ENCODE measurements at places on chromosomes 5 and 9. TPM values are rescaled to one million over a fixed set of nuclear protein-coding genes. Genes with fewer than 3 reads are reported as not detected.
A peak's percentile ranks its signal among the peaks of the same experiment; 100 is the strongest.

GRCh38 chr9:98314381-98315066 is 59.1 kb upstream of the TBC1D2 start:
- DNase-seq: no peak

DNA sequence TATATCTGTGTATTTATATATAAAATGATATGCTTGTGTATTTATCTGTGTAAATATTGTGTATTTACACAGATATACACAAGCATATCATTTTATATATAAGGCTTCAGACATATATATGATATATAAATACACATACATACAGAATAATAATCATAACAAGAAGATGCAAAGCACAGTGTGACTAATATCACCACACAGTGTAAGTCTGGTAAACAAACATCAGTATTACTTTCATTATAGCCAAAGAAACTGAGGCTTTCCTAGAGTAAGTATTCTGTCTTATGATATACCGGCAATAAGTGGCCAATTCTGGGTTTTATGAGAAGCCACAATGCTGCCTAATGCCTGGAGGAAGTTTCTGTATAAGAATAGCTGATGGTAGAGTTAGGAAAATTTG is 29.9 kb upstream of the RAPGEF6 start:
- DNase-seq: no peak

GRCh38 chr9:125397736-125398135 is 136.1 kb downstream of the GAPVD1 start:
- DNase-seq: no peak

DNA sequence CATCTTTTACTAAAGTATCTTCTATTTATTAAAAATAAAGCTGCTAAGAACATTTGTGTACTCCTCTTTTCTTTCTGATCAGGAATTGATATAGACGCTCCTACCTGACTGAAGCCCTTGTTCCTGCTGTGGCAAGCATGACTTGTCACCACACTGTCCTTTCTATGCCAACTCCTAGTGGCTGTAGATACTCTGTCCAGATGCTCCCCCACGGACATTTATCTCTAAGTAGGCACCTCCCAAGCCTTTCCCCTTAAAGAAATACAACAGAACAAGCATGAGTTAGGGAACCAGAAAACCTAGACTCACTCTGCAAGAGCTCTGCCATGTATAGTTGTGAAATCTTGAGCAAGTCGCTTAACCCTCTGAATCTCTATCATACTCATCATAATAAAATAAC is 53.2 kb downstream of the FAM114A2 start:
- no peak for DNase-seq

DNA sequence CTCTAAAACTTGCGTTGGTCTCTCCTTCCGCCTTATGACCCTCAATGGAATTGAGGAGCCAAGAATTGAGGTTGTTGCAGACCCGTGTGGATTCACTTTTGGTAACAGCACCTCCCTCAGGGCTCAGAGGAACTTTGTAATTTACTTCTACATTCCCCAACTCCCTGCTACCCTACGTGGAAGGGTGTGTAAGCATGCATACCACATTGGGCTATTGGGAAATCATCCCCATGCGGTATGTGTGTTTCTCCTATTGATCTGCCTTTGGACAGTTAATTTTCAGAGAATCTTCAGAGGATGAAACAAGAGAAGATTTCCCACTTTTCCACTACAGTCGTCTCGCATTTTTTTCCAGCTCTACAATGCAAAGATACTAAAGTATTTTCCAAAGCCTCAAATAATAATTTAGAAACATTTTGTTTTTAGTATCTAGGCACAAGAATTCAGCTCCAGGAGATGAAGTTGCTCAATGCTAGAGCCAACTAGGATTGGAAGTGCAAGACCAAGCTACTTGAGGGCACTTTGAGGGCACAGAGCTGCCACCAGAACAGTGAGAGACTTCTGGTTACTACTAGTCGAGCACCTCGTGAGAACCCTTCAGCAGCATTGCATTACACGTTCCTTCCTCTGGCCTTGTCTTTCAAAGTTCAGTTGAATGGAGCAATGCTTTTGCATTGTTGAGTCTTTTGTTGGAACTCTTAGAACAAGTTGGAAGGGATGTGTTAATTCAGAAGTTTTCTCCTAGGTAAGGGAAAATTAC is 3.4 kb downstream of the C1QTNF3 start:
- no peak for DNase-seq

DNA sequence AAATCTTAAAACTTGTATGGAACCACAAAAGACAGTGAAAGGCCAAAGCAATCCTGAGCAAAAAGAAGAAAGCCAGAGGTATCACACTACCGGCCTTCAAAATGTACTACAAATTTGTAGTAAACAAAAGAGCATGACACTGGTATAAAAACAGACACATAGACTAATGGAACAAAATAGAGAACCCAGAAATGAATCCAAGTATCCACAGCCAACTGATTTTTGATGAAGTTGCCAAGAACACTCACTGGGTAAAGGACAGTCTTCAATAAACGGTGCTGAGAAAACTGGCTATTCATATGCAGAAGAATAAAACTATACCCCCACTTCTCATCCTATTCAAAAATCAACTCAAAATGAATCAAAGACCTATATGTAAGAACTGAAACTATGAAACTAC is 390.1 kb downstream of the PRELID2 start:
- no peak for DNase-seq

DNA sequence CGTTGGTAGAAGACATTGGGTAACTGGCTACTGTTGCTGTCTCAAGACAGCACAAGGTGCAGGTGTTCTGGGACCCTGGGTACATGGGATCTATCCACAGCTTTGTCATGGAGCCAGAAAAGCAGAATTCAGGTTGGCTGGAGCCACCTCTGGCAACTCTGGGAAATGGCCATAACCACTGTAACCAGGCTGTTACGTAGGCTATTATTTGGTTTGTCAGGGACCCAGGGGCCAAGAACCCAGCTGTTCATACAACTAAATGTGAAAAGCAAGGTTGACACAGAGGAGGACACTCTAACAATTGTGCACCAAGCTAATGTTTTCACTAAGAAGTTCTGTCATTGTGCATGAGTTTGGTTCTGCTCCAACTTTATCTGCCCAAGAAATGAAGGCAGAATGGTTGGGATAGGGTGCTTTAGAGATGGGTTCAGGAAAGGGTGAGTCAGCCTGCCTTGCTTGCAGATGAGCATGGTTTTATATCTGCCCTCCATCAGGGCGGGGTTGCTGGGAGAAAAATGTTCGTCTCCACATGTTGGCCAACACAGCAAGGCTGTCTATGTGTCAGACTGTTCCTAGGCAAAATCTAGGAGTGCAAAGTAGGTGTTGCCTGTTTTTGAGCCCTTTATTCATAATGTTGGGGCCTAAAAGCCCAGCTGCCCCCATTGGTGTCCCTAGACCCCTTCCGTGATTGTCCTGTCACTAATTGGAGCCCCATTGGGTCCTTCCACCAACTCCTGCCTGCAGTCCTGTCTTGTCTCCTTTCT is 131.3 kb upstream of the DAP start:
- DNase-seq: no peak

DNA sequence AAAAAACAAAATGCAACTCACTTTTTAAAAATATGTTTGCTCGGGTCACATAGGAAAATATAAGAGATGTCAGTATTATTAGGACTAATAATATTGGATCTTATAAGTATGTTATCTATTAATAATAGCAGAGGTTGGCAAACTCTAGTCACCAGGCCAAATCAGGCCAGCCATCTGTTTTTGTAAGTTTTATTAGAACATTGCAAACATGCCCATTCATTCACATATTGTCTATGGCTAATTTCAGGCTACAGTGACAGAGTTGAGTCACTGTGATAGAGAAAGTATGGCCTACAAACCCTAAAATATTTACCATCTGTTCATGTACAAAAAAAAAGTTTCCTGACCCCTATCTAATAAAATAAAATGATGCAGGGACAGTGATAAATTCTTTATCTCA is 97.7 kb upstream of the CDH6 start:
- DNase-seq: no peak

DNA sequence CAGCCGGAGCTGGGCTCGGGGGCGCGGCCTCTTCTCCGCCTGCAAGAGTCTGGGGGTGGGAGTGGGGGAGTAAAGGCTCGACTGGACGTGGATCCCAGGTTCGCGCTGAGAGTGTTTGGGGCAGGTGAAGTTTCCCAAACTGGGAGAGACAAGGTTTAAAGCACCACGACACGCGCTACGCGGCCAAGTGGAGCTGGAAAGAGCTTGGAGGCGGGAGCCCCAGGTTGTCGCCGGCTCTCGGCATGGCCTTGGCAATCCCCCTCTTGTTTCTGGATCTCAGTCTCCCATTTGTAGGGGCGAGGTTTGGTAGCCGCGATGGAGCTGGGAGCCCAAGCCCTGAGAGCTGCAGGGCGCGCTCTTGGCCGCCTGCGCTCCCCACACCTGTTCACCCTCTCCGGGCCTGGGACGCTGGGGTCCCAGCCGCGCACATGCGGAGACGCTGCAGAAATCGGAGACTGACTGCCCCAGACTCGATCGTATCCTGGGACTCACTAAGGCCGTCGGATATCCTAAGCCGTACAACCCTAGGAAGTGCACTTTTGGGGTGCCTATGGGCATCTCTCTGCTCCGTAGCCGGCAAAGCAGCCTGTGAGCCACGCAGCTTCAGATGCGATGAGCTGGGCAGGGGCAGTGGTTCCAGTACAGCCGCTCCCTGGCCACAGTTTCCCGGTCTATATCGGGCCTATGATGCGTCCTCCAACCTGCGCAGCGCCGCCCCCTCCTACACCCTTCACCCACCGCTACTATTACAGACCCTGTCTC is 937 bp downstream of the TMOD1 start:
- no peak for DNase-seq

GRCh38 chr9:122346478-122347347 is 24.1 kb upstream of the PTGS1 start:
- no peak for DNase-seq

DNA sequence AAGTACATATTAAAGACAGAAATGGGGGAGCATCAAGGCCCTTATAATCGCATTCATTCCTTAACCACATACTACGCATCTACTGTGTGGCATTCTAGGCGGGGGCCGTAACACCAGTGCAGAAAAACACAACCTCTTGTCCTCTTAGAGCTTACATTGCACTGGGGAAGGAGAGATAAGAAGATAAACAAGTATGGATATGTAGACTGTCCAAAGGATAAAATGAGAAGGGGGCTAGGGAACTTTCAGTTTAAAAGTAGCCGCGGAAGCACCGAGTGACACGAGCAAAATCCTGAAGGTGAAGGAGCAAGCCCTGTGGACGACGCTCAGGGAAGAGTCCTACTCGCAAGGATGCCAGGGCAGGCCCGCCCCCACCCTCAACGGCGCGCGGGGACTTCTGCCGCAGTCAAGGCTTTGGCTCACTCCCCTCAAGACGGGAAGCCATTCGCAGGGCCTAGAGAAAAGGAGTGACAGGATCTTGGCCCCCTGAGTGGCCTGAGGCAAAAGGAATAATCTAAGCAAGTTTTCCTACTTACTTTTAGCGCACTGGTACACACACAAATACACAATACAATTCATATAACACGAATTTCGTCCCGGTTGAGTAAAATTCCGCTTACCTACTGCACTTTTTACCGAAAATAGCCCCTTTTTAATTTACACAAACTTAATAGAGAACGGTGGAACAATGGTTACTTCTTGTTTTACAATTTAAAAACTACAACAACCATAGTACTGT is 1.3 kb upstream of the NIPBL start:
- peak; percentile 38 for DNase-seq

GRCh38 chr9:31556667-31557463 is 827.6 kb upstream of the ACO1 start:
- DNase-seq: no peak

- no peak for DNase-seq
These were observed 201.8 kb downstream of the CD180 start for GRCh38 chr5:66994790-66995189.

DNA sequence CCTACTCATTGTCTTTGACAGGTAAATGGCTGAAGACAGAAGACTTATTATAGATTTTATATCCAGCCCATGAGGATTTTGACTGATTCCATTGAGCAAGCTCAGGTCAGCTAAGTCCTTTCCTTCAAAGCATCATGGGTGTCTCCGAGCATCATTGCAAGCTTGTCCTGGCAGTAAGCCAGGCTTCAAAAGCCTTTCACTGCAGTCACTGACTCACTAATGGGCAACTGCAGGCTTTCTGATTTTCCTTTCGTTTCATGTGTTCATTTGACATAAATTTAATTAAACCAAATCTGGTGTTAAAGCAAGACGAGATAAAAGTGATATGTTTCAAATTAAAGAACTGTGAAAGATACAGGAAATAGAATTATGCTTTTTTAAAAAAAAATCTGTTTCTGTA is 426.2 kb downstream of the ANXA1 start:
- DNase-seq: no peak

DNA sequence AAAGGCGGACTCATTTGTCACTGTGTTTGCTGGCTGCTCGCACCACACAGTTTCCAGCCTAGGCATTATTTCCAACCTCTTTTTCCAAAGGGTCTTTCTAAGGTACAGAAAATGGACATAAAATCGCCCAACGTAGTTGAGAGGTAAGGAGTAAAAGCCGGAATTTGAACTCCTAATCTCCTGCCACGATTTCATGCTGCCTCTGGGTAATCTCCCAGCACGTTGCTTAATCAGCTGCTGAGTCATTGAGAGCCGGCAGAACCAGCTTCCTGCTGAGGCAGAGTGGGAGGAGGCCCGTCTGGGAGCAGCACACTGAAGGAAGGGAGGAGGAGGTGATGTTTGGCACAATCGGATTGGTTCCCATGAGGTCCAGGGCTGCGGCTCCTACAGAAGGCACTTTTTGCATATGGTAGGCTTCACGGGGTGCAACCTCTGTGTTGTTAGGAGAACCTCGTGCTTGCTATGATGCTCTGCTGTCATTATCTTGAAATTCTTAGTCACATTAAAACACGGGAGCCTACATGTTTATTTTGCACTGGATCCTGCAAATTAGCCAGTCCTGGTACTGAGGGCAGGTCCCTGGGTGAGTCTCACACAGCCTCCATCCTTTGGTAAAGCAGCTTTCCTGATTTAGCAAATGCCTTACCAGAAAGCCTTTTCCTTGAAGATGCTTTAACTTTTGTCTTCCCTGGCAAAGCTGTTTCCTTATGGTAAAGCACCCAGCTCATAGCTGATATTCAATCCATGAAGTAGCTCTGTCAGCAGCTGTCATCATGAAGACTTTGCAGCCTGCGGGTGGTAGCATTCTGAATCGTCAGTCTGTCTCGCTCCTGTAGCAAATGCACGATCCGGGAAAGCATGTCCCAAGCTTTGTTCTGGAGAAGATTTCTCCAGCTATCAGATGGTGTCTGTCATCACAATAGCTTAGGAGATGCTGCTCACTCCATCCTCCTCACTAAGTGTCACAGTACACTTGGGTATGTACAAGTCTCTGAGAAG is 191.6 kb upstream of the MSX2 start:
- peak; percentile 56 for DNase-seq

DNA sequence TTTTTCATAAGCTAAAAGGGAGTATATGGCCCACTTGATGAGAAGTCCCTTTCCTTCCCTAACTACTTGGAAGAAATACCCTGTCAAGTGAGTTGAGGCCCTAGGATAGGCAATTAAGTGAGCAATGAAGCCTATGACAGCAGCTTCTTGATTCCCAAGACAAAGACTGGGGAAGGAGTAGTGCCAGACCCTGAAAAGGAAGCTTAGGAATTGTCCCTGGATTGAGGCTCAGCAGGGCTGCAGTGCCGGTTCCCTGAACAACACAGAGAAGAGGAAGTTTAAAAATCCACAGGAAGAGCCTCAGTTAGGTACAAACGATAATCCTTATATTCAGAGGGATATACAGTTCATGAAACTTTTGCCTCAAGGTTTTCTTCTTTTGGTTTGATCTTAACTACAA is 61.8 kb upstream of the RAD23B start:
- DNase-seq: no peak

CDHR2 gene
- 2.0 TPM for total RNA-seq

IFT74 gene
- total RNA-seq: 7.7 TPM

PTGS1 gene
- 0.27 TPM for total RNA-seq

CD274 gene
- total RNA-seq: 5.3 TPM

CDX1 gene
- not detected for total RNA-seq

BAAT gene
- total RNA-seq: not detected

BTNL8 gene
- not detected for total RNA-seq

CMYA5 gene
- total RNA-seq: 0.20 TPM

NACC2 gene
- total RNA-seq: 2.1 TPM

MAP1B gene
- total RNA-seq: 0.03 TPM

All from CD4-positive, alpha-beta T cell (primary cell).